Erythroblast (primary cell): ENCODE measurements at places on chromosomes 3 and 15.

DNA sequence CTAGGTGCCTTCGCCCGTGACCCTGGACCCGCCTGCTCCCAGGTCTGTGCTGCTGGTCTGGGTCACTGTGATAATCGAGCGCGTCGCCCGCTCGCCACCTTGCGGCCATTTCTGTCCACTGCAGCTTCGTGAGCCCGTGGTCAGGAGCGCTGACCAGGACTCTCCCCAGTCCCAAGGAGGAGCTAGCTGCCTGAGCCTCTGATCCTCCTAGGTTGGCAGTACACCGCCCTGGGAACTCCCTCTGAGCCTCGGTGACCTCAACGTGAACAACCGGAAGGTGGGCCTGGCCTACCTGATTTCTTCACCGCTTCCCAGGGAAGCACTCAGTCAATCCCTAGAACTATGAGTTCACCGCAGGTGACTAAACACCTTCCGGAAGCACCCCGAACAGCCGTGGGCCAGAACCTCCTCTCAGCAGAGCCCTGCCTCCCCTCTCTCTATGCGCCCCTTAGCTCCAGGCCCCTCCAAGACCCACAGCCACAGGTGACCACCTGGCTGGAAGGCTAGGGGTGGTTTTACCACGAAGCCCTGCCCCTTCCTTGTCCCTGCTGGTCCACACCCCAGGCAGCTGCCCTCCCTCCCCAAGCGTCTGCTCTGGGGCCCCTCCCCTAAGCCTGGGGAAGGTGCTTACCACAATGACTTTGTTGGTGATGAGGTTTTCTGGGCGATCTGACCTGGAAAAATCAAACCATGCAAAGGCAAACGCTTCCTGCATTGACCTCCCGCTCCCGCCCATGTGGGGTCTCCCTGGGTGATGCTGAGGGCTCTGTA is 9.7 kb downstream of the PLA2G4D start:
- peak; percentile 53 for DNase-seq

DNA sequence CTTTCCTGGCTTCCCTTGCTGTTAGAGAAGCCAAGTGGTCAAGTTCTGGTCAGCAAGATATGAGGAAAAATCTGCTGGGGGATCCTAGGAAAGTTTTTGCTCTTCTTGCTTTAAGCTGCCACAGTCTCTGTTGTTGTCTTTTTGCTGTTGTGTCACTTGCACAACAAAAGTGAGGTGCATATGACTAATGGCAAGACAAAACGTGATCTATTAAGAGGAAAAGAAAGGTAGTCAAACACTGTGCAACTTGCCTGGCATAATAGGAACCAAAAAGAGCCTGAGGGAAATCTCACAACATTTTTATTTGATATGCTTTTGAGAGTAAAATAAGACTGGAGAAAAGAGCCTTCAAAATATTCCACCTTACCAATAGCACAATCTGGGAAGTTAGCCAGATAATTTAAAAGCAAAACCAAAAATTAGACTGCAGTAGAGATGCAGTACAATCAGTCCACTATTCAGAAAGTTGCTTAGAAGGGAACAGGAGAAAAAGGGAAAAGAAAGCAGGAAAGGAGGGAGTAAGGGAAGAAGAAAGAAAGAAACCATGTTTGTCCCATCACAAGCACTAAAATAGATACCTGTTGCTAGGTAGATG is 110.0 kb upstream of the SLC4A7 start:
- DNase-seq: no peak

DNA sequence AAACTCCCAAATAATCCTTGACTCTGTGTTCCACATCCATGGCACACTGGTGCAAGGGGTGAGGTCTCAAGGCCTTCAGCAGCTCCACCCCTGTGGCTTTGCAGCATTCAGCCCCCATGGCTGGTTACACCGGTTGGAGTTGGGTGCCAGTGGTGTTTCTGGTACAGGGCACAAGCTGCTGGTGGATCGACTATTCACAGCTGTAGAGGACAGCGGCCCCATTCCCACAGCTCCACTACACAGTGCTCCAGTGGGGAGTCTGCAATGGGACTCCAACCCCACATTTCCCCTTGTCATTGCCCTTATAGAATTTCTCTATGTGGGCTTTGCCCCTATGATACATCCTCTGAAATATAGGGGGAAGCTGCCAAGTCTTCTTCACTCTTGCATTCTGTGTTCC is 64.3 kb upstream of the SGO1 start:
- no peak for DNase-seq

DNA sequence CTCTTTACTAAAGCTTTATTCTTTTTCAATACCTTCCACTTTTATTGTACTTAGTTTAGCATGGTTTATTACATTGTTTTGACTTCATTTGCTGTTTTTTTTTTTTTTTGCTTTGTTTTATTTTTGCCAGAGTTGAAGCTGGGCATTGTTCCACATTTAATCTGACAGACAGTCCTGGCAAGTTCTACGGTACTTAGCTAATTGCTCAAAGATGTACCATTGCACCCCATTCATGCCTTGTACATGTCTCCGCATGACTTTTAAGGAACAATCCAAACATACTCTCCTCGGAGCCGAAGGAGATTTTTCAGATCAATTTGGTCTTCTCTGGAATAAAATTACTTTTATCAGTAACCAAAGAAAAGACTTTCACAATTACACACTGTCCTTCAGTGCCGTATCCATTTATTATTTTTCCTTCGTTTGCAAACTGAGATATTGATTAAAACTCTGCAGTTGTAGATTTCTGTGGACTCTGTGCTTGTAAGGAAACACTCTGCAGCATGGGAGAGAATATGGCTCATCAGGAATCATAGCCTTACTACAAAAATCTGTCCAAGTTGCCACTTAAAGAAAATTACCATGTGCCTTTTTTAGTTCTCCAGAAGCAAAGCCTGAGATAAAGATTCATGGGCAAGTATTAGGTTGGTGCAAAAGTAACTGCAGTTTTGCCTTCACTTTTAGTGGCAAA is 952.0 kb downstream of the AGBL1 start:
- DNase-seq: no peak

DNA sequence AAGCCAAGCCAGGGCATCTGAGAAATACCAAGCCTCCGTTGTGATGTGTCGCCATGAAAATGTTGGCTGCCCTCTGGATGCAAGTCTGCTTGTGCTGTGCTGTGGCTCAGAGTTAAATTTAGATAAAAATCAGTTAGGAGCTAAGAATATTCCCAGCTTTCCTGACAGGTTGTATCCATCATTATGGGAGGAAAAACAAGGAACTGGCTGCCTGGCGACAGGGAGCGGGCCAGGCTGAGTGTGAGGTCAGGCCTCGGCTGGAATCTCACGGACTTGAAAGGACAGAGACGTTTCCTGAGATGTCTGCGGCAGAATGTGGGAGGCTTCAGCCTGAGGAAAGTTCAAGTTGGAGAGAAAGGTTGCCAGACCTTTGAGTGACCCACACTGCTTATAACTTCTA is 213.8 kb downstream of the THSD4 start:
- no peak for DNase-seq

DNA sequence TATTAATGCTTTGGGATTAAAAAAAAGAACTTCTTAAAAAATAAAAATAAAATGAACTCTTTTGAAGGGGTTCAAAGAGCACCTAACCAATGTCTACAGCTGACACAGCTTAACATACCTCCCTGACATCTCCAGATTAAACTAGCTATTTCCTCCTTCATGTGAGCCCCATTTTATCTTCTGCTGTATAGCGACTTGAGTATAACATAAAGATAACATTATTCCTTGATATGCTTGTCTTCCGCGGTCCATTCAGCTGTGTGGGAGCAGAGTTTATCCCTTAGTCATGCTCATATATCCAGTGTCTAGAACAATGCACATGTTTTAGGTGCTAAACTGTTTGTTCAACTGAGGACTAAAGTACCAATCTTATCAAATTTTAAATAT is 7.8 kb upstream of the CHRM5 start:
- peak; percentile 77 for DNase-seq

- no peak for DNase-seq
Measured at GRCh38 chr3:183576487-183577107, 21.1 kb upstream of the KLHL6 start.

GRCh38 chr15:84034578-84035398 is 200.8 kb upstream of the GOLGA6L4 start:
- peak; percentile 8 for DNase-seq

DNA sequence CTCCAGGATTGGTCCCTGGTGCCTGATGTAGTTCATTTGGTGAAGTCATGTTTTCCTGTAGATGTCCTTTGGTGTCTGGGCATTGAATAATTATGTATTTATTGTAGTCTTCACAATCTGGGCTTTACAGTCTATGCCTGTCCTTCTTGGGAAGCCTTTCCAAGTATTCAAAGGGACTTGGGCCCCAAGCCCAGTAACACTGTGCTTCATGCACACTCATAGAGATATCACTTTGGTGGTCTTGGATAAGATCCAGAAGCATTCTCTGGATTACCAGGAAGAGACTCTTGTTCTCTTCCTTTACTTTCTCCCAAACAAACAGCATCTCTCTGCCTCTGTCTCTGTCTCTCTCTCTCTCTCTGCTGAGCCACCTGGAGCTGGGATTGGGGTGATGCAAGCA is 281.1 kb upstream of the GOLGA6L4 start:
- DNase-seq: no peak

DNA sequence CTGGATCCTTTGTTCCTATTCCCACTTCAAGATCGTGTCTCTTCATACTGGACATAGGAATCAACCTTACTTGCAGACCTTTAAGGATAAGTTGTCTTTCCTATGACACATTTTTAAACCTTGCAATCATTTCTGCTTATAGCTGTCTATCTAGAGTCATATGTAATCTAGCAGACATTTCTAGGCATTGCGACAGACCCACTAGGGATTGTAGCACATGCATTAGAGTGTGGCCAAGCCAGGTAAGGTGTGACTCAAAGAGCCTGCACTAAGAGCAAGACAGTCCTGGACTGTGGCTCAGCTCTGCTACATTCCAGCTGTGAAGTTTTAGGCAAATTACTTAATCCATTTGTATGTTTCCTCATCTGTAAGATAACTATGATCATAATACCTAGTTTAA is 38.8 kb upstream of the BFSP2 start:
- DNase-seq: no peak

DNA sequence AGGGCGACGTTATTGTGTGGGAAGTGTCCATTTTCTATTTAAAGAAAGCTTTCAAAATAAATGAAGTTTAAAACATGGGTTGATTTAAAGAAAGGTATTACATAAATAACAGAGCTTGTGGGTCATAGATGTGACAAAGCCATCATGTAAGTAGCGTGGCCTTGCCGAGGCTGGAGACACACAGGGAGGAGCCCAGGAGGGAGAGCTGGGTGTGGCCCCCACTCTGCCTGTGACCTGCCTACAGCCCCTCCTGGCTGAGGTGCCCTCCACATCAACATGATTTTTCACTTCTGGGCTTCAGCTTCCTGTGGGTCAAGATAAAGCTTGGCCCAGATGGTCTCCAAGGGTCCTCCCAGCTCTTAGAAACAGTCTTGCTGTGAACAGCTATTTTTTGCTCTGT is 12.5 kb upstream of the MGLL start:
- no peak for DNase-seq

DNA sequence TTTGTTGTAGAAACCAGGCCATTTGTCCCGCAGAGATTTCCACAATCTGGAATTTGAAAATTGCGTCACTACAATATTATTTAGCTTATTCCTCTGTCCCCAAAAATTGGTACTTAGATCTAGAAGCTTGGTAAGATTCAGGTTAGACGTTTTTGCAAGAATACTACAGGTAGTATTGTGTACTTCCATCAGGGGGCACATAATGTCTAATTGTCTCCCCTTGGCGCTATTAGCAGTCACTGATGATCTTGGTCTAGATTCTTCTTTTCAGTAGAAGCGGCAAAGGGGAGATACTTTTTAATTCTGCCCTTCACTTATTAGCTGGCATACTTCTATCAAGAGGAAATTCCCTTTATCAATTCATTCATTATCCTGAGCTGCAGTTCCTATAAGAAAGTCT is 42.6 kb upstream of the TRIM42 start:
- DNase-seq: no peak

GRCh38 chr3:138383715-138384465 is 35.5 kb downstream of the MRAS start:
- DNase-seq: no peak

DNA sequence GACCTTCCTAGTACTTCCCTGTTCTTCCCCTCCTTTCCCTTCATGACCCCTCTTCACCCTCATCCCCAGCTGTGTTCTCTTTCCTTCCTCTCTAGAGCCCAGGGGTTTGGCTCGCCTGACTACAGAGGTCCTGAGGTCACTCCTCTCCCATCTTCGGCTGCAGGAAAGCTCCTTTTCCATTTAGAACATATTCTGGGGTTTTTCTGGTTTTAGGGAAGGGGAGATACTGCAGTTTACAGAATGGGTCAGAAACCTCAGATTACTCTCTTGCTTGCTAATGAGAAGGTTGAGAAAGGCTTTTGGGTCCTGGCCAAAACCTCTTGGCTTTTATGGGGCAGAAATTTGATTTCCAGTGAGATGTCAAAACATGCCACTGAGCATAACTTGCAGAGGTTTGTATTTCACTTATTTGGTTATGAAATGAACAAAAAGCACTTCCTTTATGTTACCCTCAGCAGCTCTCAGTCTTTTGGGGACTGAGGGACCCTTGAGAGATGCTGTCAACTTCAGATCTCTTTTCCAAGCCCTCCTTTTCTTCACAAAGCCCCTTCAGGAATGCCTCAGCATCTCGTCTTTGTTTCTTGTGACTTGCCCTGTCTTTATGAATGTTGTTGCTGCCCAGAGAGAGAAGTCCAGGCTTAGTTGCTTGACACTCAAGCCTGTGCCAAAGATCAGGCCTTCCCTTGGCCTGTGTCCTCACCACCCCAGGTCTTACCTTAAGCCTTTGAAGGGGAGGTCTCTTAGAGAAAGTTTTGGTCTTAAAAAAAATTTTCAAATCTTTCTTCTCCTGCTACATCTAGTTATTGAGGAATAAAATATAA is 121.7 kb upstream of the TPM1 start:
- no peak for DNase-seq

- DNase-seq: no peak
Measured at GRCh38 chr15:36545467-36545992, 33.9 kb upstream of the CDIN1 start.

- no peak for DNase-seq
Measured at GRCh38 chr15:81284256-81285031, 39.5 kb downstream of the STARD5 start.

GRCh38 chr3:141114179-141114745 is 63.1 kb downstream of the SPSB4 start:
- no peak for DNase-seq

DNA sequence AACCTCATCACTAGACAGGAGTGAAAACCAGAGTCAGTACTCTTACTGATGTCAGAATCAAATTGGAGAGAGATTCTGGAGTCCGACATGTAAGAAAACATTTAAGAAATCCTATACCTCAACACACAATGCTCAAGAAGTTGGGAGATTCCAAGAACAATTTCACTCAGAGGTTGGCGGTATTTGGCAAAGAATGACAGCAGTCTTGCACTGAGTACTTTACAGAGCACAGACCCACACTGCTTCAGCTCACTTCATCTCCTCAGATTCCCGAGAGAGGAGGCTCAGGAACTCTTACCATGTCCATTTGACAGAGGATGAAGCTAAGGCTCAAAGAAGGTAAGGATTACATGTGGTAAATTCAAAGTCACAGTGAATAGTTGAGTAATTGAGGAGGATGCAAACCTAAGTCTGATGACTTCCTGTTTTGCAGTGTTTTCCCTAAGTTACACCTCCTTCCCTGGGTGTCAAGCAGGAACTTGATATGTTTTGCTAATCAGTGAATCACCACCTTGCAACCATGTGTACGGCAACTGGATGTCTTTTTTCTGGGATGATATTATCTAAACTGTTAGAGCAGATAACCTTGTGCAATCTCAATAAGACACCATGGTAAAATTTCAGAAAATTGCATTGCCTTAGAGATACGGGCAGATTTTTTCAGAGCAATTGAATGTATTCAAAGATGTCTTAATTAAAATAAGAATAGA is 61.3 kb upstream of the MME start:
- DNase-seq: peak; percentile 38

GRCh38 chr3:161673866-161674265 is 177.3 kb downstream of the OTOL1 start:
- DNase-seq: no peak
